Activated CD4-positive, alpha-beta T cell treated with anti-CD3 and anti-CD28 coated beads, Interleukin-2, Interleukin-4, amounts not matched to agents 100 ng/mL and 50 ng/mL, durations not matched to agents 16 hours and 8 hours (primary cell): ENCODE measurements at places on chromosomes 16 and 17.

- no peak for DNase-seq
These were observed 1496.5 kb upstream of the GOT2 start for GRCh38 chr16:60230666-60231065.

GRCh38 chr17:15260376-15261257 lies 4.5 kb downstream of the PMP22 start:
- peak; percentile 56 for DNase-seq

DNA sequence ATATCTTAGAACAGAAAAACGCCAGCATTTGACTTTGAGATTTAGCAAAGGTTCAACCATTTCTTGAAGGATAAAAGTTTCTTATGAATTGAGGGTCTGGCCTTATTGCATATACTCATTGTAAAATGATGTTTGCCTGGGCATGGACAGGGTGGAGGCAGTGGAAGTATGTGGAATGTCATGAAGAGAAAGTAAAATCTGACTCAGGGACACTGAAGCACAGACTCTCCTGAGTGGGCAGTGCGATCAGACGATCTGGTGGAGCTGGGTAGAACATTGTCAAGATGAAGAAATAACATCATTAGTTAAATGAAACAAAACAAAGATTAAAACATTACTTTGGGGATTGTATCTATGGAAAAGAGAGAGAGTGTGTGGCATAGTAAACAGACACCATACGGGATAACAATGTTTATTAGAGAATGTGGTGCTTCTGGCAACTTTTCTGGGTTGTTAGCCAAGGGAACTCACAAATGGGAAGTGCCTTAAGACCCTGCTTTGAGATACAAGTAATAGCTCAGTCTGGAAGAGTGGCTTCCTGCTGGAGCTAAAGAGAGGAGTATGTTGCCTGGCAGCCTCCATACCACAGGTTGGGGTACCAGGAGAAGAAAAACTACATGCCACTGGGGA lies 4.4 kb downstream of the MAP3K3 start:
- no peak for DNase-seq

DNA sequence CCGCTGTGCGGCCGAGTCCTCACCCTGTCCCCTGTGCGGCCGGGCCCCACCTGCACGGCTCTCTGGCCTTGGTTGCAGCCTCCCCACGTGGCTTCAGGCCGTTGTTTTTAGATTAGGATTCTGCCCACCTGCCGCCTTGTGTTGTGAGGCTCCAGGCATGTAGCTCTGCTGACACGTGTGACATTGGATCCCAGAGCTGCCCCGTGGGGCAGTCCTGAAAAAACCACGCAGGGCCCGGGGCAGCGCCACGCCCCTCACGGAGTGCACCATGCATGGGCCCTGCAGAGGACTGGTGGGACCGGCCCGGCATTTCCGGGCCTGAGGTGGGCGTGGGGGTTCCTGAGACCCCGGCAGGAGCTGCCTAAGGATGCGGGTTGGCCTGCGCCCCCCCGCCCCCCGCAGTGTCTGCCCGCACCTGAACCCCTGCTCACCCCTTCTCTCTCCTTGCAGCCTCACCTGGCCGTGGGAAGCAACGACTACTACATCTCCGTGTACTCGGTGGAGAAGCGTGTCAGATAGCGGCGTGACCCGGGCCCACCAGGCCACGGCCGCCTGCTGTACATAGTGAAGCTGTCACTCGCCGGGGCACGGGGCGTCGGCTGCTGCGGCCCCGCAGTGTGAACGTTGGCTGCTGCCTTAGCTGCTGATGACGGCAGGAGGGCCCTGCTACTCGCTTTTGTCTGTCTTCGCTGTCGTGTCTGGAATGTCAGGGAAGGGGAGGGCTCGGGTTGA lies 27.7 kb upstream of the CHMP6 start:
- no peak for DNase-seq

GRCh38 chr17:47276868-47277267 lies 23.2 kb downstream of the ITGB3 start:
- DNase-seq, result no peak

- DNase-seq, result no peak
These were observed 9.2 kb downstream of the NACA2 start for GRCh38 chr17:61581611-61582349.

DNA sequence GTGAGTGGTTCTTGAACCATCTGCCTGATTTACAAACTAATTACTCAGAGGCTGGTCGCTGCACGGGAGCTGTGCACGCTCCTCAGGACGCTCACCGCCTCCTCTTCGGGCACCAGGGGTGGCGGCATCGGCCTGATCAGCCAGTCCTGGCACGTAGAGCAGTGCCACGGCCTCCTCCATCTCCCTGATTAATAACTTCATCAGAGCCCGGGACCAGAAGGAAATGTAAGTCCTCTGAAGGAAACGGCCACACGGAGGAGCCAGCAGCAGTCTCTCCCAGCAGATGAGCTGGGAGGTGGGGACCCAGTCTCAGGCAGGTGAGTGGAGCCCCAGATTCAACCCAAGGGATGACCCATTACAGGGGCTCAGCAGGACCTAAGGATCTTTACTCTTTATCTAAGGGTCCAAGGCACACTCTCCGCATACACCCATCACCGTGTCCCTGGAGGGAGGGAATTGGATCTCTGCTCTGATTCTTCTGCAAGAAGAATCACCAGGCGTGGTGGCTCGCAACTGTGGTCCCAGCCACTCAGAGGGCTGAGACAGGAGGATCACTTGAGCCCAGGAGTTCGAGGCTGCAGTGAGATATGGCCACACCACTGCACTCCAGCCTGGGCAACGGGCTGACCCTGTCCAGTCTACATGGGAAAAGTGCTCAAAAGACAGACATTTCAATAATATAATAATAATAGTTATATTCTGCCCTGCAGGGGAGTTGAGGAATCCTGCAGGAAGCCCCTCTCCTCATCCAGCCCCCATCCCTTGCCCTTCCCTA lies 366.5 kb downstream of the SEC14L1 start:
- no peak for DNase-seq

GRCh38 chr16:801584-802363 lies 1.2 kb upstream of the GNG13 start:
- DNase-seq, result no peak

GRCh38 chr16:29906520-29907244 lies 6.4 kb downstream of the ASPHD1 start:
- DNase-seq, result no peak

GRCh38 chr16:2070576-2071453 lies 23.0 kb downstream of the TSC2 start:
- no peak for DNase-seq

DNA sequence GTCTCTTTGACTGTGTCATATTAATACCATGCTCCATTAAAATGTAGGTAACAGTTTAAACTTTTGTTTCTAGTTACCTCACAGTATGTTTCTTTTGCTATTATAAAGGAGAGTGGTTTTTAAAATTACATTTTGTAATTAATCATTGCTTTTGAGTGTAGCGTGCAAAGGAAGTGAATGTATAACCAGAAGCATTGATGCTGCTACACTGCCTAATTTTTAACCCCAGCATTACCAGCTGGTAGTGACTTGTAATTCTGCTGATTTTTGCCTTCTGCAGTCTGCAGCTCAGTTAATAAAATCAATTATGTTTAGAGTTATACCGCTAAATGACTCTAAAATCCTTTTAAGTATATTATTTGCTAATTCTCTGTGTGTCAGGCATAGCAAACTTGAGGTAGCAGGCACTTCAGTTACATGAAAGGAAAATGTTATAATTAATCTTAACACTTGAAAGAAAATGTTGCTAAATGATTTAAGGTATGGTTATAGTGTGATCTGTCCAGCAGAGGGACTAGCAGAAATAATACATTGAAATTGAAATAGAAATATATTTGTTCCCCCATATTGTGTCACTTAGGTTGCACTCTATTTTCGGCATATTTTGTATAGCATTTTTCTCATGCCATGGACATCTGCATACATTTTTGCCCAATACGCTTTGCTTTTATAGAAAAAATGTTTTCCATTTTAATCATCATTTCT lies 388.5 kb downstream of the CNTNAP4 start:
- no peak for DNase-seq
